ENCODE measurements at places on chromosomes 11 and 22.

DNA sequence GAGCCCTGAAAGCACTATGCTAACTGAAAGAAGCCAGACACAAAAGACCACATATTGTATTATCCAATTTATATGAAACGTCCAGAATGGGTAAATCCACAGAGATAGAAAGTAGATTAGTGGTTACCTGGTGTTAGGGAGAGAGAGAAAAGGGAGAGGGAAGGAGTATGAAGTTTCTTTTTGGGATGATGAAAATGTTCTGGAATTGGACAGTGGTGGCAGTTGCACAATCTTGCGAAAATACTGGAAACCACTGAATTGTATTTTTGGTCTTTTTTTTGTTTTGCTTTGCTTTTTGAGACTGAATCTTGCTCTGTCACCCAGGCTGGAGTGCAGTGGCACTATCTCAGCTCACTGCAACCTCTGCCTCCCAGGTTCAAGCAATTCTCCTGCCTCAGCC is 63.5 kb downstream of the MRTFA start:
- no peak for DNase-seq

DNA sequence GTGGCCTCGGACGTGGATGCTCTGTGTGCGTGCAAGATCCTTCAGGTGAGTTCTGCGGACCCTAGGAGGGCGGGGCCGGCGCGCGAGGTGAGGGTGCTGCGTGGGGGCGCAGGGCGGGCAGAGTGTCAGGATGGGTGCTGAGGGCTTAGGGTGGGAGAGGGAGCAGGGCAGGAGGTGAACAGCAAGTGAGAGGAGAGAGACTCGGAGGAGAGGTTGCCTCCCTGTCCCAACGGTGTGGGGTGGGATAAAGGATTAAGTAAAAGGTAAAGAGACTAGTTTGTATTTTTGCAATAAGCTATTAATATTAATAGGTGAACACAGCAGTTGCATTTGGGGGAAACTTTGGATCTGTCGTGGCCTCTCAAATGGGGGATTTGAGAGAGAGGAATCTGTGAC is 451 bp downstream of the CDC45 start:
- DNase-seq, result no peak

GRCh38 chr11:75195167-75195962 is 44.5 kb downstream of the SLCO2B1 start:
- peak; percentile 15 for DNase-seq

GRCh38 chr11:67118181-67118766 is 789 bp upstream of the KDM2A start:
- DNase-seq, result no peak

DNA sequence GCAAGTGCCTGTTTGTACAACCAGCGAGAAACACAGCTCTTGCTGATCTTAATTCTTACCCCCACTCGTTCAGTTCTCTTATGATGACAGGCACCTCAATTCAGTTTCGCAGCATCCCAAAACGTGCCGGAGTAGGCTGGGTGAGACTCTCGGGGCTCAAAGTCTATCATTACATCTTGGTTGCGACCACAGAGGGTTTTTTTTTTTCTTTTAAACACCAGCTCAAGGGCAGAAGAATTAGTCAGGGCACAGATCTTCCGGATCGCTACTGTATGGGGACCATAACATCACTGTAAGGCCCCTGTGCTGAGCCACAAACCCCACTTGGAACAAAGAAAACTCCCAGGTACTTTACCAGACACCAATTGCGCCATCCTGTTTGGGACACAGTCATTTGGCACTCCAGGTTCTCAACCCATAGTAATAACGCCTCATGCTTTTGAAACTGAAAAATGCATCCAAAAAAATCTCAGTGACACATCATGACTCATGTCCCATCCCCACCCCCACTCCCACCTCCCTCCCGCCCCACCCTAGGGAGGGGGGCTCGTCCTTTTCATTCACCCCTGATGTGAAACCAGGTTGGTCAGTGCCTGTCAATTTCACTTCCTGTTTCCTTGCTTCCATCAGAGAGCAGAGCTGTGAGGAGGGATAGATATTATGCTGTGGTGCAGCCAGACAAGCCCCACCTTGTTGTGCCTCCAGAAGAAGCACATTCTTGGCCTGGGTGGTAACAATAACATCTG is 41.0 kb upstream of the CD5 start:
- no peak for DNase-seq

DNA sequence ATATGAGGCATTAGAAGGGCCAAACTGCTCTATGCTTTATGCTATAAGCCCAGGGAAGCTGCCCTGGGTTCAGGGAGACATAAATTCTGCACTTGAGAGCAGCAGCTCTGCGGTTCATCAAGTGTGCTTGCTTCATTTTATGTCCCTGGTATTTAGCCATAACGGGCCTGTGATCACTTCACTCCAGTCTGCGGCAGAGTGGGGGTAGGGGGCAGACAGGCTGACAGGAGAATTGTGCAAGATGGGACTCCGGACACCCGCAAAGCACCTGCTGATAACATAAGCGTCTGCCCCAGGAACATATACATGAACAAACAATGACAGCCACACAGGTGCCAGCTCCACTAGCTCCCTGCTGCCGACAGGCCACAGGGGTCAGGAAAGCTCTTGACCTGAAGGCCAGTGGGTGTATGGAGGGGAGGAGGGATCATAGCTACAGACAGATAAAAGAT is 56.1 kb downstream of the SMCO4 start:
- DNase-seq, result no peak

DNA sequence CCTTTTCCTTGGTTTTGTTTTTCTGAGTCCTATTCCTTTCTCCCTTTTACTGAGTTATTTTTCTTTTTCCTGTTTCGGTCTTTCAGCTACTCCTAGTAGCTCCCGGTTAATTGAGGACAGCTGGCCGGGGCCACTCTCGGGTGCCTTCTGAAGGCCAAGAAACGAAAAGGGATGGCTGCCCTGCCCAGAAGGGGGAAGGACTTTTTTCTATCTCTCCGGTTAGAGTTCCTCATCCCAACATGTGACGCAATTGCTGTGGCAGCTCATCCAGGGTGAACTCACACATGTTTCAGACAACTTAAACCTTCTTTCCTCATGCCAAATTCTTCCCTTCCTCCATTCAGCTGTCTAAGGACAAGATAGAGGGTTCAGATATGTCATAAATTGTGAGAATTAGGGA is 83.6 kb downstream of the PIWIL4 start:
- DNase-seq, result no peak

DNA sequence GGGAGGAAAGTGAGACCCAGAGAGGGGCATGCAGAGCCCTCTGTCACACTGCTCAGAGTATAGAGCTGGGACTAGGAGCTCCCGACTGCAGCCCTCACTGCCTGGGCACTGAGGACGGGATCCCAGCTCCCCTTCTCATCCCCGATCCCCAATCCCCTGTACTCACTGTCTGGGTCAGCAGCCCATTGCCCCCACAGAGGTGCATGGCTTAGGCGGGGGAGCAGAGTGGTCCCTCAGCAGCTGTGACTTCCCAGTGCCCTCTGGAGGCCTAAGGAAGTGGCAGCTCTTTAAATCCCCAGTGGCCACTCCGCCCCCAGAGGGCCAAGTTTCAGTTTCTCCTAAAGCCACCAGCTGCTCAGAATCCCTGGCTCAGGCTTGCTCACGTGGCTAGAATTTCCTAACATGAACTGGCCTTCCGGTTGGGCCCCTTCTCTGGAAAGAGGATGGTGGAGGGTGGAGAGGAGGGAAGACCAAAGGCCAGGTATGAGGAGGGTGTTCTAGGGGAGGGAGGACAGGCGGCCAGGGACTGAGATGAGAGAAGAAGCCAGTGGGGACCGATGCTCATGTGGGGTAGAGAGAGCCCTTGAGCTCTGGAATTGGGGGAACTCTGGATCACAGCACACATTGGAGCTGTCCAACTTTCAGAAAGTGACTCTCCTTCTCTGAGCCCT is at the start of gene BATF2:
TSS of gene BATF2 (minus strand) at position 262 of the 671 bp plus-strand sequence. CDS start at position 205, 57 bp downstream.
- DNase-seq, result peak; percentile 7

- no peak for DNase-seq
Observed at GRCh38 chr11:30666817-30667216, 80.7 kb upstream of the MPPED2 start.

- DNase-seq, result peak; percentile 62
Observed at GRCh38 chr11:125451400-125452124, 44.5 kb downstream of the FEZ1 start.

- no peak for DNase-seq
Observed at GRCh38 chr11:73295241-73295995, 12.7 kb upstream of the ARHGEF17 start.

DNA sequence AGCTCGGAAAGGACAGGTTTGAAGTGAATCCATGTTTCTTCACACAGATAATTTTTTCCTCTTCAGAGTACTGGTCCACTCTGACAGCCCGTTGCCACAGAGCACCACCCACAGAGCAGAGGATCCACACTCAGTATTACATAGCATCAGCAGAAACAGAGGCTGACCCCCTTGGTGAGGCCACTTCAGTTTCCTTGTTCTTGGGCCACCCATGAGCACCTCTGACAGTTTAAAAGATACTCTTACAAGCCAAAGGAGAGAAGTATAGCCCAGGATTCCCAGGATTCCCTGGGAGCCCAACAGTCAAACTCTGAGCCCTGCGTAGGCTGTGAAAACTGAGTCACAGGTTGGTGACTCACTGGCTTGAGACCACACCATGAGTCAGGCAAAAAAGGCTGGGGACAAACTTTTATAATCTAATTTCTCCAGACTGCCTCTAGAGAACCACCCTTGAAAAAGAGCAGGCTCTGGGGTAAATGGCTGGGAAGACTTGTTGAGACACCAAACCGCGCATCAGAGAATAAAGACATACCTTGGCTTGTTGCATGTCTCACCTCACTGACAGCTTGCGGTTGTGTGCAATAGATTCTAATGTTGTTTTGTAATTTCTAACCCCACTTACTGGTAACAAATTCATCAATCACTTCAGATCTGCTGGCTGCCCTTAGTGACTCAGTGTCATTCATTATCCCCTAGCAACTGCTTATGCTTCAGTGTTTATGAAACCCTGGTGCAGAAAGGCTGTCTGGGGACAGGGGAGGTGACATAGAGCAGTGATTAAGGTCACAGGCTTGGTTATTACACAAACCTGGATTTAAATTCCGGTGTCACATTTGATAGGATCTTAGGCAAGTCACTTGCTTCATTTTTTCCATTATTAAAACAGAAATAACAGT is 56.9 kb upstream of the PRSS23 start:
- DNase-seq, result no peak

DNA sequence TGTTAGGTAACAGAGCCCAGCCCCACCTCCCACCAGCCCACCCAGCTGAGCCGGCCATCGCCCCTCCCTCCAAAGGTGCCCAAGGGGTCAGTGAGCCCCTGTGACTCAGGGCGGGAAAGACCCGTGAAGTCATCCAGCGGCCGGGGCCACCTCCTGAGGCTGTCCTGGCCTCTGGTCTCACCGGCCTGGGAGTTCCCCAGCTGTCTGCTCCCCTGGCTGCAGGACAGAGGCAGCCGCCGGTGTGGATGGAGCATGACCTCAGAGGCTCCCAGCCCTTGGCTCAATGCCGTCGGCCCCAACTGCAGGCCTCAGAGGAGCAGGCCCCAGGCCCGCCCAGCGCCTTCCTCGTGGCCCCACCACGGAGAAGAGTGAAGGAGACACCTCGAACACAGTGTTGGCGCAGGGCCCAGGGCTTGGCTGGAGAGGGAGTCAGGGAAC is 28.7 kb downstream of the RPL3 start:
- DNase-seq, result no peak

- peak; percentile 43 for DNase-seq
Observed at GRCh38 chr22:18057568-18058209, 20.1 kb upstream of the PEX26 start.

DNA sequence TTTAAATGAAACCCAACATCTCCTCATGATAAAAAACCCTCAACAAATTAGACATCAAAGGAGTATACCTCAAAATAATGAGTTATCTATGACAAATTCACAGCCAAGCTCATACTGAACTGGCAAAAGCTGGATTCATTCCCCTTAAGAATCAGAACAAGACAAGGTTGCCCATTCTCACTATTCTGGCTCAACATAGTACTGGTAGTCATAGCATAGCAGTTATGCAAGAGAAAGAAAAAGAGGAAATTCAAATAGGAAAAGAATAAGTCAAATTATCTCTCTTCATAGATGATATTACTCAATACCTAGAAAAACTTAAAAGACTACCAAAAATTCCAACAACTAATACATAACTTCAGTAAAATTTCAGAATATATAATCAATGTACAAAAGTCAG is 29.4 kb upstream of the XKR3 start:
- DNase-seq, result no peak

DNA sequence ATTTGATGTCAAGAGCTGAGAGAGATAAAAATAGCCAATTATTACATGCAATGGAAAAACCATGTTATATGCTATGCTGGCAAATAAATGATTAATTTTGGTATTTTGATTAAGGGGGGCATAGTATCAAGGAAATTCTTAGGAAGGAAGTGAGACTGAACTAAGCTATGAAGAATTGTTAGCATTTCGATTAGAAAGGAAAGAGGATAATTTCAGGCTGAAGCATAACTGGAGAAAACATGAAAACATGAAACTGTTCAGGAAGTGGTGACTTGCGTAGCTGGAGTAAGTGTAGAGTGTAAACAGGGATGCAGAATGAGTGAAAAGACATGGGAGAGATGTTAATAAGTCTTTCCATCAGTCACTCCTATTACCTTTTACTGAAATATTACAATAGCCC is 6.4 kb downstream of the ACRV1 start:
- no peak for DNase-seq

DNA sequence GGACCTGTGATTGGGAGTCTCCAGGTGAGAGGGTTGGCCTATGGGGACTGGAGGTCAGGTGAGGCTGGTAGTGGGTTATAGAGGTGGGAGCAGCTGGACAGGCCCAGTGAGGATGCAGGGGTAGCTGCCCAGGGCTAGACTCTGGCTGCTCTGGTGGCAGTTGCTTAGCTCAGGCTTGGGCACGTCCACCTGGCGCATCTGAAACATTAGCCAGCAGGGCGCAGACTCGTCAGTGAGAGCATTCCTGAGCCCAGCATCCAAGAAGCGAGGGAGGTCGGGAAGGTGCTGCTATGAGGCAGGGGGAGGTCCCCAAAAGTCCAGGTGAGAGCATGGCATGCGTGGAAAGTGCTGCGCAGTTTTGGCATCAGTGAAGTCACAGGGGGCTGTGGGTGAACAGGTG is 3.5 kb upstream of the GGT1 start:
- DNase-seq, result no peak

- DNase-seq, result no peak
Observed at GRCh38 chr11:118374729-118375128, 15.3 kb downstream of the UBE4A start.

DNA sequence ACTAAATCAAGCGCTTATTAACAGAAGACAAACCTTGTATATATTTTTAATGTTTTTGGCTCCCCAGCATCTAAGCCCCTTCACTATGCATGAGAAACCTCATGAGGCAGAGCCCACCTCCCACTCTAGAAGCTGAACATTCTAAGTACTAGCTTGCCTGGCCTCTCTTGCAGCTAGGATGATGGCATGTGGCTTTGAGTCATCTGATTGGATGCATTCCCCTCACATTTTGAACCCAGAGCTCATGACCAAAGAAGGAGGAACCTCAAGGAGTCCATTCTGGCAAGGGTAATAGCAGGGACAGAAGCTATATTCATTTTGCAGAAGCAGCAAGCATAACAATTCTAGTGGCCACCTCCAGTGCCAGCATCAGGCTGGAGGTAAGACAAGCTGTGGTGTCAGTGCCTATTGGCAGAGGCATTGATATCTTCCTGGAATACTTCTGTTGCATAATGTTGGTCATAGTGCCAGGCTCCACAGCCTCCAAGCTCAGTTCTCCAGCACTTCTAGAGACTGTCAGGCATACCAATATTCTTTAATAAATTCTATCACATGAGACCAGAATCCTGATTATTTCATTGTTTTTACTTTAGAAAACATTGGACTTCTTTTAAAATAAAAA is 14.2 kb upstream of the ZC3H12C start:
- no peak for DNase-seq
